Stimulated activated CD4-positive, alpha-beta T cell treated with anti-CD3 and anti-CD28 coated beads, Interleukin-1b, Interleukin-23, amount 100 ng/mL, for 1 hour (primary cell): ENCODE measurements at places on chromosomes 4 and X.

- no peak for DNase-seq
Measured at GRCh38 chr4:107719207-107719921, 670 bp downstream of the PAPSS1 start.

DNA sequence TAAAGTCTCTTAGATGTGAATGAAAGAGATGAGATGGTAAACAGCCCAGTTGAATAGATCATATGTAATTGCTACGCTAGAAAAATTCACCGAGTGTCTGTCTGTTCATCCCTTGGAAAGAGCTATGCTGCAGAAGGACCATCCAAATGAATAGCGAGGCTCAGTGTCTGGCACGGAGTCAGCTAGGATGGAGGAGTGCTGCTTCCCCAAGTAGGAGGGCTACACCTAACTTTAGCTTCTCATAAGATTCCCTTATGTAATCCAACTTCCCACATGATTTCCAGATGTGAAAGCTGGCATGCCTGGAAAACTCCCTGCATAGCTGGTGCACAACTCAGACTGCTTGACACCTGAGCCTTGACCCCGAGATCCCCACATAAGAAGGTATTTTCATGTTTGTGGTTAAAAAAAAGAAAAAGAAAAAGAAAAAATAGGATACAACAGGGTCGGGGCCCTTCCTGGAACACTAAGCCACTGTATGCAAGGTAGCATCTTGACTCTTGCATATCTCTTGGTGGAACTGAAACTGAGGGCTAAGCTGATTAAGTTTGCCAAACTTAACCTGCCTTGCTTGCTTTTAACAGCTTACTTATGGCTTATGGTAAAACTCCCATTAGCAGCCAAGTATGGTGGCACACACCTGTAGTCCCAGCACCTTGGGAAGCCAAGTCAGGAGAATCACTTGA, 82.3 kb downstream of the FREM3 start:
- no peak for DNase-seq

DNA sequence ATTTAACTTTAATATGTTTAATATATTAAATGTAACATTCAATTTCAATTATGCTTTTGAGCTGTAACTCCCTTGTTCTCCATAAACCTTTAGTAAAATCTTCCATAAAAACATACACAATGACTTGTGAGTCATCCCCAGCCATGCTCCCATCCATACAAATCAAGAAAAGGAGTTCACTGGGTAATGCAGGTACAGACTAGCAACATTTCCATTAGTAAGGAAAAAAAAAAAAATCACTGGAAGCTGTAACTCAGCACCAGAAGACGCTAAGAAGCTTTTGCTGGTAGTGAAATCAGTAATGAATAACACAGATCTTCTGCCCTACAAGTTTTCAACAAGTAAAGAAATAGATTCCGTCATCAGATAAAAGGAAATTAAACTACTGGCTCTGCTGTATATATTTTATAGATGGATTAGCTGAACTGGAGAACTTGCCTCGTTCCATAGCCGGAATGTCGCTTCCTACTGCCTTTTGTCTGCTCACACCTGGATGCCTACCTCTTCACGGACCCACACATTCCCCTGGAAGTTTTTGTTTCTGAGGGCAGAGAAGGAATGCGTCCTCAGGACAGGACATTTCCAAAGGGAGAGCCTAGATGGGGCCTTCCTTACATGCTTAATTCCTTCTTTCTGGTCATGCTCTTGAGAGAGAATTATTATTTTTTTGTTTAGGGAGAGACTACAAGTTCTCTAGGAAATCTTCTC, 298.4 kb upstream of the ANKRD50 start:
- no peak for DNase-seq

DNA sequence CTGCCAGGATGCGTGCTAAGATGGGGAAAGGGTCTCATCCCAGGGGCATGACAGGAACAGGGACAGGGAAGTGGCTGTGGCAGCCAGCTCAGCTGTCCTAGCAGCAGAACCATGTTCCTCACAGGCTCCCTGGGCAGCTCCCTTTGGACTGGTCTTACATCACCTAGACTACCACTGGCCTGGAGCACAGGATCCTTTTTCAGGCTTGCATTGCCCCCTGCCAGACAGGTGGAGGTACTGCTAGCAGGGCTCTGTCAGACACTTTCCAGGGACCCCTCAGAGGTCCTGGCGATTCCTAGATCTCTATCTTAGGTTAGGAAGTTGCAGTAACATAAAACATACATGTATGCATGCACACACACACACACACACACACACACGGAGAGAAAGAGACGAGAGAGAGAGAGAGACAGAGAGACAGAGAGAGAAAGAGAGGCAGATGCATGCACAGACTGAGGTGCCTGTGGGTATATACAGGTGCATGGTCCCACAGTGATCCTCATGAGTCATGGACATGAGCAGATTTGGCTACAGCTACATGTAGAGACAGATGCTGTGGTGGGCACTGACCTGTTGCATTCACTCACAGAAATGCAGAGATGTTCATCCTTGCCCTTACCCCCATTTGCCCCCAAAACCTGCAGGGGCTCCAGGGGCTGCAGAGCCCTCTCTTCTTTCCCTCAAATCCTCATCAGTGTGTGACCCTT, 63.6 kb downstream of the STARD8 start:
- no peak for DNase-seq

DNA sequence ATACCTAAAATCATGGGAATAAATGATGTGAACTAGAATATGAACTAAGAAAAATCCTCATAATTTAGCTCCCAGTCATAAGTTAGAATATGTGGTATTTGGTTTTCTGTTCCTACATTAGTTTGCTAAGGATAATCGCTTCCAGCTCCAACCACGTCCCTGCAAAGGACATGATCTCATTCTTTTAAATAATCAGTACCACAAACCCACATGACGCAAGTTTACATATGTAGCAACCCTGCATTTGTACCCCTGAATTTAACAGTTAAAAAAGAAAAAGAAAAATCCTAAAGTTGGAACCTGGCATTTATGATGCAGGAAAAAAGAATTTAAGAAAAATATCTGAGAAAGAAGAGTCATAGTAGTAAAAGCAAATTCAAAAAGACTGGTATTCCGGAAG, 13.3 kb downstream of the UBA6 start:
- DNase-seq: no peak

GRCh38 chr4:169565606-169566005, 46.8 kb downstream of the NEK1 start:
- no peak for DNase-seq

- no peak for DNase-seq
Measured at GRCh38 chr4:83022724-83023450, 12.1 kb upstream of the COPS4 start.

DNA sequence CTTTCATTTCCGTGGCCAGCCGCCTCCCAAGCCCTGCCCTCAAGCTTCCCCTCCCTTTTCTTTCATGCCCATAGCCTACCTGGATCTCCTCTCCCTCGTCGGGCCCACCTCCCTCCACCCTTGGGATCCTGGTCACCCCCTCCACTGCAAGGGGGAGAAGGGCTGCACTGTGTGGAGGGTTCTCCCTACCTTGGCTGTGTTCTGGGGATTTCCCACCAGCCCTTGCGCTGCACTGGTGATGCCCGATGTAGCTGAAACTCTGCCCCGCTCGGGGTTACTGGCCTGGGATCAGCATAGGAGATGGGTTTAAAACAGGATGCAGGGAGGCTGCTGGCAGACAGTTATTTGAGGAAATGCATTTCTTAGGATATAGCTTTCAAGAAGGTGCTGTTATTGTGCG, 128.9 kb downstream of the TBL1X start:
- no peak for DNase-seq

DNA sequence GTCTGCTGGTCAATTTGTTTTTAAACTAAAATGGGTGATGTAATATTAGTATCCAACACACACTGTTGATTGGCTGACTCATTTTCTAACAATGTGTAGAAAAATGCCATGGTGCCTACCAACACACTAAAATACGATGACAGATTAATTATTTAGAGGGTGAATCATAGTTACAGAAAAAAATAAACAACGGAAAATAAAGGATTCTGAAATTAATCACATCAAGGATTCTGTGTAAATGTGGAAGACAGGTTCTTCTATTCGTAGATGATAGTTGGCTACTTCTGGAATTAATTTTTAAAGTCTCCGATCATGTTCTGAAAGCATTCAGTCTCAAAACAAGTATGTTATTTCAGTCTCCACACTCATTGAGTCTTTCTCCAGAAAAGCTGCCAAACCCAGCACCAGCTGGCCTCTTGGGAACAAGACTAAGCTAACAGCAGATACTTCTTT, 8.2 kb upstream of the IQCM start:
- no peak for DNase-seq

DNA sequence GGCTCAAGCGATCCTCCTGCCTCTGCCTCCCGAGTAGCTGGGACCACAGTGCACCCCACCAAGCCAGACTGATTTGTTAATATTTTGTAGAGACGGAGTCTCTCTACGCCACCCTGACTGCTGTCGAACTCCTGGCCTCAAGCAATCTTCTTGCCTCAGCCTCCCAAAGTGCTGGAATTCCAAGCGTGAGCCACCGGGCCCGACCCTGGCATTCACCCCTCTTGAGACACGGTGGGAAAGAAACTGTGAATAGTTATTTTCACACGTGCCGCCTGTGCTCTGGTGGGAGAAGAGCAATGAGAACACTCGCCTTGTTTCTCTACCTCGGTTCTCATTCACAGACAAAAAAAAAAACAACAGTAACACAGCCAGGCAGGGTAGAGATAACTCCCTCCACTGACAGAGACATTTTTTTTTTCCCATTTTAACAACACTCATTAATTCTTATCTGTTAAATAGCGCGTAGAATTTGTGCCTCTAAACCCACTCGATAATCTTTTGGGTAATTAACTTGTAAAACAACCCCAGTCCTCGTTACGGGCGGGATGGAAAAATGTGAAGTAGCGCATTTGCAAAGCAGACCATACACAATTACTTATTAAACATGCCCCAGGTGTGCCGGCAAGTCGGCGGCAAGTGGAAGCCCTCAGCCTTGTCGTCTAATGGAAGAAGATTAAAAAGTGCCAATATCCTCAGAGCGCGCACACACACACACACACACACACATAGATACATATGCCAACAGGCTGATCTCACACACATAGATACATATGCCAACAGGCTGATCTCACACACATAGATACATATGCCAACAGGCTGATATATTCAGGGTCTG, 103.3 kb downstream of the DHRSX start:
- no peak for DNase-seq

DNA sequence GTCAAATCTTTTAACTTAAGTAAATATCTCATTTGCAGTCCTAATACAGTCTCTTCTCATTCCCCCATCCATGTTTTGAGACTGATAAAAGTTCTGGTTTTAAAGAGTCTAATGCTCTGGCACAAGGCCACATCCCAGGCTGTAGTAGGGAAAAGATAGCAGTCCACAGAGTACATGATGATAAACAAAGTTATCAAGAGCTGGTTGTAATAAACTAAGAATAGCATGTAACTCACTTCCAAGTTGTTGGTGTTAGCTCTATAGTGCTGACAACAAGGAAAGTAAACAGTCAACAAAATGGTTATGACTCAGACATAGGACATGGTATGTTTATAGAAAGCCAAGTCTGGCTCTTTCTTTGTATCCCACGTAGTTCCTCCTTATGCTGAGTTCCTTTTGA, 21.8 kb upstream of the AREG start:
- no peak for DNase-seq

- no peak for DNase-seq
Measured at GRCh38 chr4:17817027-17817426, 6.2 kb downstream of the NCAPG start.

GRCh38 chrX:78330068-78330467, 2.7 kb upstream of the CYSLTR1 start:
- DNase-seq: no peak

- DNase-seq: no peak
Measured at GRCh38 chr4:170248576-170248975, 158.8 kb upstream of the AADAT start.

DNA sequence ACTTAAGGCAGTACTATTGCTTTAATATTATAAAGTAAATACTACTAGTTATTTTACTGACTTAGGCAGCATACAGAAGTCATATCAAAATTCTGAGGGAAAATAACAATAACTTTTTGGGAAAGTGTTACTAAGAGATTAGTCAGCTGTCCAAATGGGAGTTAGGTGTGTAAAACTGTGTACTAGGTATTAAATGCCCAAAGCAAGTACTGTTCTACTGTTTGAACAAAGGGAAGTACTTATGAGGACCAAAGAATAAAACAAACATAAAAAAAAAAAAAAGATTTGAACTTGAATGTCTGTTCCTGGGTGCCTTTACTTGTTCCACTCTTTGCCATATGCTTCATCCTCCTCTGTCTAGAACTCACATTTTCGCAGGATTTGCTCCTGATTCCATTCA, 174.4 kb downstream of the MSL3 start:
- no peak for DNase-seq

- no peak for DNase-seq
Measured at GRCh38 chrX:74318672-74319071, 14.7 kb downstream of the ZCCHC13 start.

DNA sequence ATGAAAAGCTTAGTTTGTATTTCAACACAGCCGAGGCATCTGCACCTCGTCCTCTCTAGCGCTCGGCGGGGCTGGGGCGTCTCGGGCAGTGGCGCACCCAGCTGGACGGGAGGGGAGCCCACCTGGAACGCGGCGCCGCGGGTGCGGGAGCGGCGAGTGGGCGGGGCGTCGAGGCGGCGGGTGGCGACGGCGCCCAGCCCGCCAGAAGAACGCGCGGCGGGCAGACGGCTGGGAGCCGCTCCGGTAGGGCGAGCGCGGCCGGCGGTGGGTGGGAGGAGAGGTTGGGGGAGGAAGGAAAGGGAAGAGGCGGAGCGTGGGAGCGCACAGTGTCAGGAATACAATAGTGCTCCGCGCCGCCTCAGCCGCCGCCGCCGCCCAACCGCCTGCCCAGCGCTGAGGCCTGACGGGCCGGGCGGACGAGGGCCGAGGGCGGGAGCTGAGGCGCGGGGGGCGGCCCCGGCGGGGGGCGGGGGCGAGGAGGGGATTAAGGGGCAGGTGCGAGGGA, at the start of gene JADE3:
TSS of gene JADE3 (plus strand) at position 324 of the 505 bp plus-strand sequence. CDS start 72,474 bp downstream, outside the sequence.
- DNase-seq: no peak

DNA sequence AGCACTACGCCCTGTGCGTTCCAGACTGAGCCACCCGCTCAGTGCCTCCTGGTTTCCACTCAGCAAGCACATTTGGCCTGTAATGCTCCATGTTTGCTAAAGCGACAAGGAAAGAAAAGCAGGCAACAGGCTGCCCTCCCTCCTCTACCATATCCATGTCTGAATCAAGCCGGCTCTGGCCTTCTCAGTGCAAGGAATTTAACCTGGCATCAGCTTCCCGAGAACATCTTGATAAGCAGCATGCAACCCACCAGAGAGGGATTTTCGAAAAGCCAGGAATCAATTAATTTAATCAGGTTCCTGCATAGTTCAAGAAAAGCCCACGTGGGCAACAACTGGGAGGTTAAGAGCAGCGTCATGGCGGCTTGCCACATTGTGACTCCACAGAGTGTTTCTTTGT, 228.2 kb downstream of the HS6ST2 start:
- DNase-seq: no peak

DNA sequence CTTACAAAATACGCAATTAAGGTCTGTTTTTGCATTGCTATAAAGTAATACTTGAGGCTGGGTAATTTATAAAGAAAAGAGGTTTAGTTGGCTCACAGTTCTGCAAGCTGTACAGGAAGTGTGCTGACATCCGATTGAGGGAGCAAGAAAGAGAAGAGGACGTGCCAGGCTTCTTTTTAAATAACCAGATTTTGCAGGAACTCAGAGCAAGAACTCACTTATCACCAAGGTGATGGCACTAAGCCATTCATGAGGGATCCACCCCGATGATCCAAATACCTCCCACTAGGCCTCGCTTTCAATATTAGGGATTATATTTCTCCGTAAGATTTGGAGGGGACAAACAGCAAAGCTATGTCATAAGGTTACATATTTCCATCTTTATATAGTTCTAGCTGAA, 456.7 kb downstream of the GLUD2 start:
- DNase-seq: no peak
